ENCODE measurements at places on chromosomes 2 and 18. TPM values are rescaled to one million over a fixed set of nuclear protein-coding genes. Genes with fewer than 3 reads are reported as not detected.

The FAM237A gene
- not detected for total RNA-seq

The CNDP1 gene
- total RNA-seq: 0.39 TPM

The SPC25 gene
- total RNA-seq: not detected

The KCNIP3 gene
- total RNA-seq: 0.52 TPM

The KLHL29 gene
- 2.7 TPM for total RNA-seq

The ARHGAP28 gene
- not detected for total RNA-seq

The MATN3 gene
- not detected for total RNA-seq

The SALL3 gene
- total RNA-seq: 0.22 TPM

The LINC00305 gene
- not detected for total RNA-seq

The SPP2 gene
- not detected for total RNA-seq

The MAIP1 gene
- 34.6 TPM for total RNA-seq

The KCNG2 gene
- not detected for total RNA-seq

The IL37 gene
- not detected for total RNA-seq

All from CD4-positive, alpha-beta T cell (primary cell).